ENCODE measurements at places on chromosomes 4 and X. TPM values are rescaled to one million over a fixed set of nuclear protein-coding genes. Genes with fewer than 3 reads are reported as not detected.

Gene ANAPC10
- total RNA-seq: 27.5 TPM

Gene RPA4
- 0.47 TPM for total RNA-seq

Gene F11
- total RNA-seq: 2.1 TPM

Gene COX7B2
- total RNA-seq: not detected

Gene RAI2
- total RNA-seq: 1.4 TPM

Gene OPHN1
- total RNA-seq: 3.8 TPM

Gene KLHL4
- 6.2 TPM for total RNA-seq

Gene AFAP1
- total RNA-seq: 25.9 TPM

Gene TCEAL5
- 2.0 TPM for total RNA-seq

Gene SPANXN5
- total RNA-seq: not detected

GRCh38 chr4:177119691-177120090 is 190.0 kb upstream of the NEIL3 start:
- H3K4me3 ChIP-seq: no peak overlapping the region
- no peaks in the 10 kb centered on the region for H3K27me3 ChIP-seq
- DNase-seq: no peak
- no peak overlapping the region for H3K27ac ChIP-seq
- H3K4me1 ChIP-seq: peaks cover 24% of the 10 kb centered on the region
- H3K36me3 ChIP-seq: no peaks in the 10 kb centered on the region

DNA sequence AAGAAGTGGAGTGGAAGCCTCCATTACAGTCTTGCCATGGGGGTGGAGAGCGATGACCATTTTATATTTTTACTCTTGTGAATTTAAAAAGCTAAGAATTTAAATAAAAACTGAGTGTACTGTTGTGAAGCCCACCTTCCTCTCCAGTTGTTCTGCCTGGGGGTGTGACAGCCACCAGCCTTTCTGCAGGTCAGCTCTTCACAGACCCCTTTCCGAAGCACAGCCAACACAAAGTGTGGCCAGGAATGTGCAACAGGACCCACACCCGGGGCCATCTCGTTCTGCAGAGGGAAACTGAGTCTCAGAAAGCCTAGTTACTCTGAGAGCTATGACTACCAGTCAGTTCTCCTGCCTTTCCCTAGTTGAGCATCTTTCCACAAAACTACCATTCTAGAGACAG is 1.4 kb downstream of the GRPEL1 start:
- H3K4me3 ChIP-seq: peak overlapping the region; percentile 72
- H3K27me3 ChIP-seq: peaks cover 21% of the 10 kb centered on the region
- DNase-seq: no peak
- peaks cover 14% of the 10 kb centered on the region for H3K36me3 ChIP-seq
- peaks cover 20% of the 10 kb centered on the region for H3K4me1 ChIP-seq

DNA sequence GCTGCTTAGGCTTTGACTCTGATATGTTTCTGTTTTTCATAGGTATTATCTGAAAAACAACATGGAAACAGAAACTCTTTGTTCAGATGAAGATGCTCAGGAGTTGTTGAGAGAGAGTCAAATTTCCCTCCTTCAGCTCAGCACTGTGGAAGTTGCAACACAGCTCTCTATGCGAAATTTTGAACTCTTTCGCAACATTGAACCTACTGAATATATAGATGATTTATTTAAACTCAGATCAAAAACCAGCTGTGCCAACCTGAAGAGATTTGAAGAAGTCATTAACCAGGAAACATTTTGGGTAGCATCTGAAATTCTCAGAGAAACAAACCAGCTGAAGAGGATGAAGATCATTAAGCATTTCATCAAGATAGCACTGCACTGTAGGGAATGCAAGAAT is 238.6 kb downstream of the RAPGEF2 start:
- peaks cover 19% of the 10 kb centered on the region for H3K36me3 ChIP-seq
- no peak overlapping the region for H3K27ac ChIP-seq
- H3K4me3 ChIP-seq: no peak overlapping the region
- H3K27me3 ChIP-seq: no peaks in the 10 kb centered on the region
- no peaks in the 10 kb centered on the region for H3K4me1 ChIP-seq

DNA sequence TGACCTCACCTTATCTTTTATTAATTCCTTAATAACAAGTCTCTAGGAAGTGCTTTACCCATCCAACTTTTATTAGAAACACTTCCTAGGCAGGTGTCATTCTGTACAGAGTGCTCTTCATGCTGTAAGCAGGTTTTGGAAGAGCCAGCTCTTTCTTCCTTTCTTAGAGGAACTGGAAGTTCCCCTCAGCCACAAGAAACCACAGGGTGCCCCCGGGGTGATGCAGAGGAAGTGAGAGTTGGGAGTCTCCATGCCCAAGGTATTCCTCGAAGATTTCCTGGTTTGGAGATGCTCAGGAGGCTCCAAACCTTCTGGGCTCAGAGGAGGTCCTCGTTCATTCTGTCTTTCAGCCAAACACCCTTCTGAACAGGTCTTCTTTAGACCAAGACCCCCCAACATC is 83.8 kb downstream of the EGF start:
- DNase-seq: no peak
- no peaks in the 10 kb centered on the region for H3K27me3 ChIP-seq
- H3K27ac ChIP-seq: no peak overlapping the region
- H3K4me1 ChIP-seq: no peaks in the 10 kb centered on the region
- no peak overlapping the region for H3K4me3 ChIP-seq

GRCh38 chrX:154051201-154051810 is 31.6 kb upstream of the IRAK1 start:
- no peak overlapping the region for H3K4me3 ChIP-seq
- no peaks in the 10 kb centered on the region for H3K27me3 ChIP-seq
- DNase-seq: peak; percentile 78
- peak overlapping the region; percentile 72 for H3K27ac ChIP-seq
- H3K4me1 ChIP-seq: no peaks in the 10 kb centered on the region

- no peaks in the 10 kb centered on the region for H3K36me3 ChIP-seq
- no peak overlapping the region for H3K27ac ChIP-seq
- H3K4me3 ChIP-seq: no peak overlapping the region
- H3K4me1 ChIP-seq: no peaks in the 10 kb centered on the region
- no peaks in the 10 kb centered on the region for H3K27me3 ChIP-seq
- peak; percentile 70 for DNase-seq
Observed at GRCh38 chrX:49282647-49283011, 13.0 kb downstream of the PPP1R3F start.

- H3K4me1 ChIP-seq: no peaks in the 10 kb centered on the region
- no peak overlapping the region for H3K27ac ChIP-seq
- peaks cover 19% of the 10 kb centered on the region for H3K36me3 ChIP-seq
- H3K27me3 ChIP-seq: no peaks in the 10 kb centered on the region
Observed at GRCh38 chr4:5839751-5840674, 52.9 kb downstream of the CRMP1 start.

DNA sequence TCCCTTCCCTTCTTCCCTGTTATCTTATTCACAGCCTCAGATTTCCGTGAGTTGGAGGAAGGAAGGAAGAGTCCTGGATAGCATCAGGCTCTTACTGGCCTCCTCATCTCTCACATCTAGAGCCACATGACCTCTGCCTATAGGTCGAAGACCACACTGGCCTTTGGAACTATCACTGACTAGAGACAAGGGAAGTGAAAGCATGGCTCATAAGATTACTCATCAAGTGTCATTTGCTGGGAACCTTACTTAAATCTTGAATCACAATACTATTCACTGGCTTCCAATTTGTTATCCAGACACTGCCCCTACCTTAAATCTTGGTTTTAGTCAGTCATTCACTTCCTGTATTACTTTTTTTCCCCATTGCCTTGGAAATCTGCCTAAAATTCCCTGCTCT is 61.6 kb upstream of the MTMR8 start:
- no peaks in the 10 kb centered on the region for H3K36me3 ChIP-seq
- no peak overlapping the region for H3K27ac ChIP-seq
- H3K4me3 ChIP-seq: no peak overlapping the region

- H3K4me3 ChIP-seq: no peak overlapping the region
- no peak for DNase-seq
- no peaks in the 10 kb centered on the region for H3K36me3 ChIP-seq
- no peak overlapping the region for H3K27ac ChIP-seq
Observed at GRCh38 chrX:119073200-119073905, 560 bp downstream of the CT47C1 start.

DNA sequence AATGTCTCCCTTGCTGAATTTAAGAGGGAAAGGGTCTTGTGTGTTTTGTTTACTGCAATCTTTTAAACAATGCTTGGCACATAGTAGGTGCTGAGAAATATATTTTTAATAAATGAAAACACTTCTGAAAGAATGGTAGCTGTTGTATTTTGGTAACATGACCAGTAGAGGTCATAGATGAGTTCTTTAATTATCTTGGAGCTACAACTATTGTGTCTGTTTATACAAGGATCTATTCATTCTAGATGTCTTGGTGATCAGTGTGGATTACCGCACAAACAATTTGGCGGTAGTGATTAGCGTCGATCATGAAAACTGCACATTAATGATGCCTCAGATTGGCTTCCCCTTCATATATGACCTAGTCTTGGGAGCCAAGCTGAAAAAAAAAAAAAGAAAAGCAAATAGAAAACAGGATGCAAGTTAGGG is 21.4 kb upstream of the SCRG1 start:
- DNase-seq: peak; percentile 52
- no peaks in the 10 kb centered on the region for H3K27me3 ChIP-seq
- no peaks in the 10 kb centered on the region for H3K4me1 ChIP-seq
- H3K4me3 ChIP-seq: no peak overlapping the region

DNA sequence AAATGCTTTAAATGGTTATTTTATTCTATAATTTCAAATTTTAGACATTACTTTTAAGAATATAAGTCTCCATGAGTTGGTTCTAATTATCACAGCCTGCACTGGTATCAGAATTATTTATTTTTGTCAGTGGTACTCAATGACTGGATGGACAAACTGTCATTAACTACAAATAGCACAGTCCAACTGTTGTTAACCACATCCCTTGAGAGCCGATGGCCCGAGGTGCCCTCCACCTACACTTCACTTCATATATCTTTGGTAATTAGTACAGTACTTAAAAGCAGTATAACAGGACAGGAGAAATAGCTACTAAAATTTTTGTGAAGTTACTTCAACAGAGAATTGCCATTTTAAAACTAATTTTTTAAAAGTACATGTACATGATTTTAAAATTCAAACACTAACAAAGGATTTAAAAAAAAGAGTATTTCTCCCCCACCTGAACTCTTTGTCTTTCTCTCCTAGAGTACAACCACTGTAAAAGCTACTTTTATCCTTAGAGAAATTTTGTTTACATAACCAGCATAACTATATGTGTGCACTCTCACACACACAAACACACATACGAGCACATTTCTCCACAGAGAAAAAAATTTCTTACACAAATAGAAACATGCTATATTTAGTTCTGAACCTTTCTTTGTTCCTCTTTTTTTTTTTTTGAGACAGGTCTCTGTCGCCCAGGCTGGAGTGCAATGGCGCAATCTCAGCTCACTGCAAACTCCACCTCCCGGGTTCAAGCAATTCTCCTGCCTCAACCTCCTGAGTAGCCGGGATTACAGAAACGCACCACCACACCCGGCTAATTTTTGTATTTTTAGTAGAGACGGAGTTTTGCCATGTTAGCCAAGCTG is 6.5 kb downstream of the TIFA start:
- no peaks in the 10 kb centered on the region for H3K4me1 ChIP-seq
- H3K27ac ChIP-seq: no peak overlapping the region
- H3K27me3 ChIP-seq: peaks cover 11% of the 10 kb centered on the region
- H3K4me3 ChIP-seq: no peak overlapping the region
- H3K36me3 ChIP-seq: no peaks in the 10 kb centered on the region
- no peak for DNase-seq

DNA sequence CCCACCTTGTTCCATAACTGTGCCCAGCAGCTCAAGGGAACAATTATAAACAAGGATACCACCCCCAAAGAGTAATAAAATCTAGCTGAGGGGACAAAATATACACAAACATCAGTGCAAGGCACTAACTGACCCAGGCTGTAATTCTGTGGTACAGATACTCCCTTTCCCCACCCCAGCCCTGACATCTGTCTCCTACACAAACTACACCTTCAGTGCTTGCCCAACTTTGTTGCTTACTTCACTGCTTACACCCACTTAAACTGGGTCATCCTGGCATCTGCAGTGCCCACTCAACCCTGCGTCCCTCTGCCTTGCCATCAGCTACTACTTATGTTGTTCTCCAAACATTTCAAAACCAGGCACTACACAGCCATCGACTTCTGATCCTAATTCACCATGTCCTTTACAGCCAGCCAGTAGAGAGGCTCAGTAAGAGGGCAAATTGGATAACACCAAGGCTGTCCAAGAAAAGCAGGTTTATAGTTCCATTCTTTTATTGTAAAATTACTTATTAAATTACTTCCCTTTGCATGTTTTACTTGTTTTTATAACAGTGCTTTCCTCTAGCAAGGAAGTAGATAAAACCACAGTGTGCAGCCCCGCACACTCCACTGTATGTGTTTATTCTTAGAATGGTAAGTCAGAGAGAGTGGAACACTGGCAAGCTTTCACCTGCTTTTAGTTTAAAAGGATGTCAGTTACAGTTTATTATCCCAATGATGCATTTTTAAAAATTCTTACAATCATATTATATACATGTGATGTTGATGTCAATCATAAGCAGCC is 149.6 kb downstream of the INPP4B start:
- no peak overlapping the region for H3K27ac ChIP-seq
- H3K36me3 ChIP-seq: no peaks in the 10 kb centered on the region
- no peaks in the 10 kb centered on the region for H3K4me1 ChIP-seq
- no peaks in the 10 kb centered on the region for H3K27me3 ChIP-seq
- no peak for DNase-seq

- H3K27ac ChIP-seq: no peak overlapping the region
- no peaks in the 10 kb centered on the region for H3K27me3 ChIP-seq
- peaks cover 6% of the 10 kb centered on the region for H3K4me1 ChIP-seq
- DNase-seq: no peak
Observed at GRCh38 chrX:129718676-129719075, 20.1 kb upstream of the XPNPEP2 start.

- peaks cover 8% of the 10 kb centered on the region for H3K36me3 ChIP-seq
- peaks cover 5% of the 10 kb centered on the region for H3K4me1 ChIP-seq
Observed at GRCh38 chr4:83212041-83212851, 72.4 kb downstream of the COQ2 start.

- H3K4me3 ChIP-seq: no peak overlapping the region
- H3K27me3 ChIP-seq: no peaks in the 10 kb centered on the region
- no peaks in the 10 kb centered on the region for H3K36me3 ChIP-seq
- no peaks in the 10 kb centered on the region for H3K4me1 ChIP-seq
- H3K27ac ChIP-seq: no peak overlapping the region
Observed at GRCh38 chr4:22091906-22092305, 143.3 kb upstream of the KCNIP4 start.

Measured in GM23338 (cell line).